ENCODE measurements at places on chromosomes 5 and 9.

DNA sequence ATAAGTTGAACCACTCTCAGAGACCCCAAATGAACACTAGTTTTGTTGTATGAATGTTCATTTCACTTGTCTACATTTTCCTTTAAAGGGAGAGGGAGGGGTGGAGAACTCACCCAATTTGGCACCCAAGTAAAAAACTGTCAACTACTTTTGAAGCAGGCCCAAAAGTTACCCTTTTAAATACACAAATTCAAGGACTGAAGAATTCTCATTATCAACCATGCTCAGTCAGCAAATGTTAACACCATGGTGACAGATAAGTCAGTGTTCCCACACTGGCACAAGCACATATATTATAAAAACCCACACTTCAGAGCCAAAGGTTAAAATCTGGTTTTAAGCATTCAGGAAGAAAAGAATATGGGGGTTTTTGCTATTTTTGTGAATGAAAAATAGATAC is 31.6 kb downstream of the CSNK1A1 start:
- DNase-seq, result no peak

DNA sequence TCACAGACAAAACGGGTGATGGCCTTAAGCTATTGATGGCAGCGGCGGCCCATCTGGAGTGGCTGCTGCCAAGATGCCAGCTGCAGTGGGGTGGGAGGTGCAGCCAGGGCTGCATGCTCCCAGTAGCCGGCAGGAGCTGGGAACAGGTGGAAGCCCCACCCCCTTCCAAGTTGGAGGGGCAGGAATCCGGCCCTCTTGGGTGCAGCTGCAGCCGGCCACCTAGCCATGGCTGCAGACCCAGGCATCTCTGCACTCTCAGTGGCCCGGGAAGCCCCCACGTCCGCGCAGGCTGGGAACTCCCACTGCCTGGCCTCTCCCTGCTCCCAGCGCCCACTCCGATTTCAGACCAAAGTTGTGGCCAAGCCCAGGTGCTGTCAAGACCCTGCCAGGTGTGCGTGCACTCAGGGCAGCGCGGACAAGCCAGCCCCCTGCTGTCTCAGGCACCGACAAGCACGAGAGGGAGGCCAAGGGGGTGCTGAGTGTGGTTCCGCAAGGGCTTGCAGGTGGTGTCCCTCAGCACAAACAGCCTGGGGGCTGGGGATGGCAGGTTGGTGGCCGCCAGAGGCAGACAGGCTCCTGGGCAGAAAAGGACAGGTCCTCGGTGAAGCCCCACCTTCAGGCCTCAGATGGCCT is 115.1 kb upstream of the TSLP start:
- DNase-seq, result no peak

DNA sequence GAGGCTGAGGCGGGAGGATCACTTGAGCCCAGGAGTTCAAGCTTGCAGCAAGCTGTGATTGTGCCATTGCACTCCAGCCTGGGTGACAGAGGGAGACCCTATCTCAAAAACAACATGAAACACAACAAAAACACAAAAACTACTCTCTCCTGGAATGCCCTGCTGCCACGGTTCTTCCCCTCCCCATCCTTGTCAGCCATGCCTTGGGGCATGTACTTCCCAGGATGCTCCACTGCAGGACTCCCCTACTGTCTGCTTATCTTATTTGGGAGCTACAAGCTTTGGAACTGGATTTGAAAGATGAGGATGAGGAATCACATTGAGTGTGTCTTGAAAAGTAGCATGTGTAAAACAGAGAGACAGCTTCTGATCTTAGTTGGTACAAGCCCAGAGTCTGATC is 40.1 kb upstream of the KIAA1958 start:
- no peak for DNase-seq

DNA sequence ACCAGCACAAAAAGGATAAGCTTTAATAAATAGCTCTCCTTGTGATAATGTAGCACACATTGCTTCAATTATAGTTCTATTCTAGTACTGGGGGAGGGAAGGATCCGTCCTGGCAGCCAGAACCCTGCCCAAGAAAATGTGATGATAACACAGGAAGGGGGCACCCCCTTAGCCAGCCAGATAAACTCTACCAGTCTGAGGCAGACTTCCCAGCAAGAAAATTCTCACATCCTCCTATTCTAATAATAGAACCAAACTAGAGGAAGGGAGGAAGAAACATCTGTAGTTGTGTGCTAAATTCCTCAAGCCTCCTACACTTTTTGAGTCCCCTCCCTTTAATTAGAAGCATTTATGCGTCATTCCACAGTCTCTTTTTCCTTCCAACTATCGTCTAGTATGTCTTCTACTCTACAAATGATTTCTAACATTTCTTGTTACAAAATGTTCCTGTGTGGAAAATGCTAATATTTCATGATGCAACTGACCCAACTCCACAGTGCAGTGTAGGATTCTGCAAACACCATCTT is 261.0 kb downstream of the SEMA5A start:
- DNase-seq, result peak; percentile 79

GRCh38 chr5:151664694-151665585 is 21.8 kb downstream of the SPARC start:
- DNase-seq, result peak; percentile 65

DNA sequence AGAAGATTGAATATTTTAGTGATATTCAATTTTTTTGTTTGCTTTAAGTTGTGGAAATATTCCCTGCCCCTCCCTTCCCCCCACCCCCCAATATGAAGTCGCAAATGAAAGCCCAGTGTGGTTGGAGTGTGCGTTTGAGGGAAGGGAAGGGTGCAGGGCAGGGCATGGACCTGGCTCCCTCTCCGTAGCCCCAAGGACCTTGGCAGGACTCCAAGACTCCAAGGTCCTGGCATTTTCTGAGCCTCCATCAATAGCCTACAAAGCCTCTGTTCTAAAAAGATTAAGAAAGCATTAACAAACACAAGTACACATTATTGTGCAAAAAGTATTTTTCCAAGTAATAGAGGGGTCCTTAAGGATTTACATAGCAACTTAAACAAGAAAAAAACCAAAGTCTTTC is 38.8 kb upstream of the PTPN3 start:
- DNase-seq, result no peak

- no peak for DNase-seq
Measured at GRCh38 chr5:6961837-6962635, 248.8 kb downstream of the TENT4A start.

DNA sequence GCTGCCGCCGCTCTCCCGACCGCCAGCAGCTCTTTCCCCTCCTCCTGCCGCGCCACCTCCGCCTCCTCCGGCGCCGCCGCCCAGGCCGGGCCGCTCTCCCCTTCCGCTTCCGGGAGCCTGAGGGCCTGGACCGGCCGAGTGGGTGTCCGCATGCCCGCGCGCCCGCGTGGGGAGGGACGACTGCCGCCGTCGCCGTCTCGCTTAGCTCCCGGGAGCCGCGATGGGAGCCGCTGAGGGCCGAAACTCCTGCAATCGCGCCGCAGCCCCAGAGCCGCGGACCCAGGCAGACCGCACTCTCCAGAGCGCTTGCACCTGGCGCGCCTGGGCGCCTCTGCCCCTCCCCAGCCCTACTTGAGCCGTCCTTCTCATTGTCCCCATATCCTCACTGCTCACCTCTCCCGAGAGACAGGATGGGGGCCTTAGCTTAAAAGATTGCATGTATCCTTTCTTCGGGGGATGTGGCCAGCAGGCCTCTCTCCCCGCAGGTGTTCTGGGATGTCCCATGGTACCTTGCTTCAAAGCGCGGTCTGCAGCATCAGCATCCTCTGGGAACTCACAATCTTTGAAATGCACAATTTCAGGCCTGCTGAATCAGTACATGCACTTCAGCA is at the start of gene ZDHHC21:
Gene ZDHHC21, minus strand, starts transcription at position 182 of the 611 bp plus-strand sequence. CDS start 19,092 bp downstream, outside the sequence.
- peak; percentile 56 for DNase-seq

DNA sequence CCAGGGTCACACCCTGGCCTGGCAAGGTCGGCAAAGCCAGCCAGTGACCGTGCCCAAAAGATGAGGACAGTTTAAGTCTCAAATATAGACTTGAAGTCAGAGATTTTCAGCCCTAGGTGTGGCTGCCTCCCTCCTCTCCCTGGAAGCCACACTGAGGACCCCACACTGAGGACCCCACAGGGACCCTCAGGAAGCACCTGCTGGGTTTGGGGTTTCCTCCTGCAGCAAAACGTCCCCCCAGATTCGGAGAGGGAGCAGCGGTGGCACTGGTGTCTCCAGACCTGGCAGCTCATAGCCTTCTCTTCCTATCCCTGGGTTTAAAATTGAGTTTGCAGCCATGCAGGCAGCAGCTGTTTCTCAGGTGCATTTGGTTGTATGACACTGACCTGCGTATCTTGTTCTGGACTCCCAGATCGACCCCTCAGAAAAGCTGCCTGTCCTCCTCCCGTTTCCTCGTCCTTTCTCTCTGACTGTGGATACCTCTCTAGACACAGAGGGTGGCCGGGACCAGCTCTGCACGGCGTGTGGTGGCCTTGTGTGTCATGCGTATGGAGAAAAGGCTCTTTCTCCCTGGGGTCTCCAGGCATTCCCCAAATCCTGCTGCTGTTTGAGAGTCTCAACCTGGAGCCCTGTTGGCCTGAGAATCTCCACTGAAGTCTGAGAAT is 36.6 kb downstream of the MRPL36 start:
- no peak for DNase-seq

DNA sequence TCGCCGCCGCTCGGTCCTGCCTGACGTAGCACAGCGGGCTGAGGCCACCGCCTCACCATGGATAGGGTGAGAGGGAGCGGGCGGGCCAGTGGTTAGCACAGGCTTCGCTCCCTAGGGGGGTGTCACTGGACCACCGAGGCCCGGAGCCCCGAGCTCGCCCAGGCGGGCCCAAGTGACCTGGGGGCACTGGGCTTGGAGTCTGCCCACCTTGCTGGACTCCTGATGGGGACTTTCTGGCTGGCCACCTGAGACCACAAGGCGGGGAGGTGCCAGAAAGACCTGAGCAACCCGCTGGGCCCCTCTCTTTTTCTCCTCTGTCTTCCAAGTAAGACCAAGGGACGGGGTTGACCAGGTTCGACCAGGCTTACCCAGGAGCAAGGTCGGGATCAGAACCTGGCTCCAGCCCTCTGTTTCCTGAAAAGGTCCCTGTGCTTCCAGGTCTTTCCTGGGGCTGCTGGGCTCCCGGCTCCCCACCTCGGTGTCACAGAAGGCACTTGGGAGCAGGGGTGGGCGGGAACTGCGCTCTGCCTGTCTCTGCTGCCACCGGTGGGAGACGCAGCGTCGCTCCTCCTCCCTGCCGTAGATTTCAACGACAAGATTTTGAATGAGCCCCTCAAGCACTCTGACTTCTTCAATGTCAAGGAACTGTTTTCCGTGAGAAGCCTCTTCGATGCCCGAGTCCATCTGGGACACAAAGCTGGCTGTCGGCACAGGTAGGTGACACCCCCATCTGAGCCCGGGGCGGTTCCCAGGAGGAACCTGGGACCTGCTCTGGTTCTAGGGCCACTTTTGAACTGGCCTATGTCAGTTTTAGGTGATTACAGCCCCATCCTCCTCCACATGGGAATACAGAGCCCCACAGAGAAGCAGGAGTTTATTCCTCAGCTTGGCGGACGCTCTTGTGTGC is 1.0 kb downstream of the MRPS2 start:
- DNase-seq, result no peak

DNA sequence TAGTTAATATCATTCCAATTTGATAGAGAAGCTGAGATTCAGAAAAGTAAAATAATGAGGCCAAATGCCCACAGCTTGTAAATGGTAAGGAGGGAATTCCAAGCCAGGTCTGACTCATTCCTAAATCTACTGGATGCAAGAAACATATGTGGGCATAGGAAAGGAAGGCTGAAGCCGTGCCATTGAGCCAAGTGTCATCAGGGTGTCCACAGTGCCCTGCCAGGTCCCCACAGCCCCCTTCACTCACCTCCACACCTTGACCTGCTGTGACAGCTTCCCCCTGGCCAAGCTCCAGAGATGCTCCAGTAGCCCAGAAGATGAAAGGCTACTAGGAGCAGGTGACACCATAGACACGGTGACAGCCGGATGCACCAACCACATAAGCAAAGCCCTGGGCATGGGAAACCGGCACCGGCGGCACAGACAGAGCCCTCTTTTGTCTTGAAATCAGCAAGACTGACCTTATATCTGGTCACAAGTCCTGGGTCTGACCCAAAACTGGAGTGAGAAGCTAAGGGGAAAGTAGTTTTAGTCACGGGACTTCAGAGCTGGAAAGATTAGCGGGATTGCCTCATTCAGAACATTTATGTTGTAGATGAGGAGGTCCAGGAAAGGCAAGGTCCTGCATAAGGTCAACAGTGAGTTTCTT is 20.1 kb upstream of the FAT2 start:
- DNase-seq, result no peak

DNA sequence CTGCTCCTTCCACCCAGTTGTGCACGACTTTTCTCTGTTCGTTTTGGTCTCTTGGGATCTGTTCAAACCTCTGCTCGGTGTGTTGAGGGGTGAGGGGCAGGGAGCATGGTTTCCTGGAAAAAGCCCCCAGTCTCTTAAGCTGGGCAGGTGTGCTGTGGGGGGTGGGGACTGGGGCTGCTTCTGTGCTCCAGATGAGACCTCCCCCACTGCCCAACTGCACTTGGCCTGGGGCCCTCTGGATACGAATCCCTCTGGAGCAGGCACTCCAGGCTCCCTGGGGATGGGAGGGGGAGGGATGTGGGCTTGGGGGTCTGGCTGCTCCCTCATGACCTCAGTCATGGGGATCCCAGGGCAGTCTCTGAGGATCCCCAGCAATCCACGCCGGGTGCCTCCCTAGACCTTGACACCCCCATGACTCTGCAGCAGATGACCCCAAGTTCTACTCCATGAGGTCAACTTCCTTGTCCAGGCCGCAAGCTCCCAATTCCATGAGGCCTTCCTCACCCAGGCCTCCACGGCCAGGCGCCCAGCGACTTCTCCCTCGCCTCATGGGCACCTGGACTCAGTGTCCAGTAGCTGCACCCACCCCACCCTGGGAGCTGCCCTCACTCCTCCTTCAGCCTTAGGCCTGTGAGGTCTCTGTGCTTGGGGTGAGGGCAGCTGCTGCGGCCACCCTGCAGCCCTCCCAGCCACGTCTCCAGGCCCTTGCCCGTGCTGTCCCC is 5.9 kb upstream of the AHRR start:
- DNase-seq, result no peak

DNA sequence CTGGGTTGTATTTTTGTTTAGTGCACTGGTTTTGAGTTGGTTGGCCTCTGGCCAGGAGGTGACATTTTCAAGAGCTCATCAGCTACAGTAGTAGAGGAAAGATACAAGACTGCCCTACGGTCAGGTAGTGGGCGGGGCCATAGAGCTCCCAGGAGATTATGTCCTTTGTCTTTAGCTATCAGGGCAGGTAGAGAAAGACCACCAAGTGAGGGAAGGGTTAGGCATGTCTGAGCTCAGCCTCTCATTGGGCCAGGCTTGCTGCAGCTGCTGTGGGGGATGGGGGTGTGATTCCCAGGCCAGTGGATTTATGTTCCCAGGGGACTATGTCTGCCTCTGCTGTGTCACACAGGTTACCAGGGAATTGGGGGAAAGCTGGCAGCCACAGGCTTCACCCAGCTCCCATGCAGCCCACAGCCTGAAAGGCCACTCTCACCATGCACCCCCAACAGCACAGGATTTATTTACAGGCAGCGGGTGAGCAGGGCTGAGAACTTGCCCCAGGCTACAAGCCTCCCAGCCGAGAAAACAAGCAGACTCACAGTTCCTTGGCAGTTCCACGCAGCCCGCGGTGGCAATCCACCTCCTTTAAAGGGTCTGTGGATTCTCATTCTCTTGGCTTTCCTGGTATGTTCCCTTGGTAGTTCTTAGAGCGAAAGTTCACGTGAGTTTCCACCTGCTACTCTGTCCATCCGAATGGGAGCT is 37.5 kb upstream of the BOD1 start:
- no peak for DNase-seq

- no peak for DNase-seq
Measured at GRCh38 chr9:14168381-14168780, 145.6 kb downstream of the NFIB start.
